ENCODE measurements at places on chromosomes 1 and 21. TPM values are rescaled to one million over a fixed set of nuclear protein-coding genes. Genes with fewer than 3 reads are reported as not detected.

TTC4 gene
- total RNA-seq: 17.9 TPM

S100A8 gene
- total RNA-seq: not detected

ARHGAP29 gene
- 56.6 TPM for total RNA-seq

HLX gene
- 4.9 TPM for total RNA-seq

PODN gene
- 20.9 TPM for total RNA-seq

IBA57 gene
- 7.4 TPM for total RNA-seq
